ENCODE measurements at places on chromosomes 5 and 9.

GRCh38 chr9:135648494-135649410, 9.4 kb upstream of the GLT6D1 start:
- DNase-seq, result no peak

- DNase-seq, result no peak
These were observed 57.2 kb upstream of the CNOT6 start for GRCh38 chr5:180436936-180437335.

DNA sequence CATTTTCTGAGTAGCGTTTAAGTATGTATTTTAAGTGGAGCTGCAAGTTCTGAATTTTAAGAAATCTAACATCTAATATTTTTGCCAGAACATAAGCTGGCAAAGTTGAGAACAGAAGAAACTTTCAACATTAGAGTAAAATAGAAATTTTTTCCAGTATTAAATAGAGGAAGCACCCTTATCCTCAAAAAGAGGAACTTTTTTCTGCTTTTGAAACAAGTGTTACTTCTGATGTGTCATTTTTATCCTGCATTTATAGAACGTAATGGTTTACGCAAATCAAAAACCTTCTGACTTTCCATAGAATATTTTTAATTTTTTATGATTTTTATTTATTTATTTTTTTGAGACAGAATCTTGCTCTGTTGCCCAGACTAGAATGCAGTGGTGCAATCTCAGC, 21.8 kb downstream of the ZBED3 start:
- DNase-seq, result no peak

- DNase-seq, result no peak
These were observed 154.2 kb upstream of the WWC1 start for GRCh38 chr5:168137265-168137664.

DNA sequence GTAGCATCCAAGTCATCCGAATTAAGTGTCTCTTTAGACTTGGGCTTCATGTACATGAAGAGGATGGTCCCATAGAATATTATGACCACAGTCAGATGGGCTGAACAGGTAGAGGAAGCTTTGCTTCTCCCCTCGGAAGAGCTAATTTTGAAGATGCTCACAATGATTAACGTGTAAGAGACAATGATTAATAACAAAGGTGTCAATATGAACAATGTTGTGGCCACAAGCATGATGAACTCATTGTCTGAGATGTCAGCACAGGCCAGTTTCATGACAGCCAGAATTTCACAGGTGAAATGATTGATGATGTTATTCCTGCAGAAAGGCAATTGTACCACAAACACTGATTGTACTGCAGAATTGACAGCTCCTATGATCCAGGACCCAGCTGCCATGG, 626 bp downstream of the OR13C2 start:
- no peak for DNase-seq

DNA sequence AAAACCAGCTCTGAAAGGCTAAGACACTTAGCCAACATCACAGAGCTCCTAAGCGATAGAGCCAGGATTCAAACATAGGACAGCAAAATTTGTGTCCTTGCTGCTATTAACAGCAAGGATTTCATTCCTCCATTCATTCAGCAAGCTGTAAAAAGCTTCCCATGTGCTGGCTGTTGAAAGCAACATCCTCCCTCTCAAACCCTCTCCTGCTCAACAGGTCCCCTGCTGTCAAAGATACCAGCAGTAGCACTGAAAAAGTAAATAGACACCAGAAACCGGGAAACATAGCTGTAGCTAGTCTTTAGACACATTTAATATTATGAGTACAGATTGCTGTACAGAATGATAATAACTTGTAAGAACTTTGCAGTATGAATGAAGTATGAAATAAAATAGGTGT, 52.6 kb upstream of the ADAMTSL1 start:
- DNase-seq, result no peak

GRCh38 chr5:169875731-169876130, 104.6 kb downstream of the INSYN2B start:
- no peak for DNase-seq

- DNase-seq, result no peak
These were observed 120.8 kb downstream of the DMRT2 start for GRCh38 chr9:1170918-1171317.

DNA sequence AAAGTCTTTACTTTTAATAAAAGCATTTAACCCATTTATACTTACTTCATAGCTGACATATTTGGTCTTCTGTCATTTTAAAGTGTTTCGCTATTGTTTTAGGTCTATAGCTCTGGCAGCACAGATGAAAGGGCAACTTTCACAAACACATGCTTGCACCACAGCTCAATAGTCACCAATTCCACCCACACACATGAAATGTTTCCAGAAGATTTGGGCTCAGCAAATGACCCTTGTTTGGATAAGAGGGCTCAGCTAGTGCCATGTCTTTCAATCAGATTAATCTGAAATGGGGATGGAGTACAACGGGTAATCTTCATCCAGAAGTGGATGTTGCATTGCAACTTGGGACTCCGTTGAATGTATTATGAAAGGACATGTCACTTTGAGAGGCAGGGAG, 176.0 kb downstream of the FGF18 start:
- DNase-seq, result no peak

- no peak for DNase-seq
These were observed 33.0 kb upstream of the PANK3 start for GRCh38 chr5:168612123-168612522.

DNA sequence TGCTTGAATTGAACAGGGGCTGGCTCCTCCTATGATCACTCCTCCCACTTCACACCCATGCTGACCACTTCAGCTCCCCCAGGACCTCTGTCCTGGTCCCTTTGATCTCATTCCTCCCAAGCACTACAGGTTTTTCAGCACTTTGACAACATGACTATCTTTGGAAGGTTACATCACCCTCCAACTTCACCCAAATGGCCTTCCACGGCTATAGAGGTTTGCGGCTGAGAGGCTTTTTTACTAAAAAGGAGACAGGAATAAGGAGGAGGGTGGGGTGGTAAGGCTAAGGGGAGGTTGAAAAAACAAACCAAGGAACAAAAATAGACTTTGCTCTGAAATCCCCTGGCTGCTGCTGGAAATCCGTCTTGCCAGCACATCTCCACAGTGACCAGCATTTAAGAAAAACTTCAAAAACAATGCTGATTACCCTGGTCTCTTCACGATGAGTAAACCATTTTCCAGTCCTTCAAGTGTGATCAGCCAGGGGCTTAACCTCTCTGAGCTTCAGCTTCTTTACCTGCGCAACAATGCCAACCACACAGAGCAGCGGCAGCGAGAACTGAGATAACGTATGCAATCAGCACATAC, 102.7 kb downstream of the DPYSL3 start:
- no peak for DNase-seq

- DNase-seq, result no peak
These were observed 39.6 kb upstream of the TEX48 start for GRCh38 chr9:114721491-114722079.
